ENCODE measurements at places on chromosomes 2 and 18.
A peak's percentile ranks its signal among the peaks of the same experiment; 100 is the strongest.

DNA sequence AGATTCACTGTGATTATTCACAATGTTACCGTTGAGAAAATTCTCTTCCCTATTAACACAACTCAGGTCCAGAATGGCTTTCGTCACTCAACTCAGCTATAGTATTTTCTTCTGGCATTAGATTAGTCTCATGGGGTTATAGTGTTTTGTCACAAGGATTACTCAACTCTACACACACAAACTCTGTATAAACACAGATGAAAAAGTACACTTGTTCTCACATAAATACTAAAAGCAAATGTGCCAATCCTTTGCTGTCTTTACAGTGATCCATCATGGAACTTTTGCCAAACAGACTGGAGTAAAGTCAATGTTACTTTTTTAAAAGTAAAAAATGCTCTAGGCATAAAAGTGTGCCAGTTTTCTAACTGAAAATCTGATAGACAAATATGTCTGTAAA lies 267.6 kb downstream of the RBM43 start:
- DNase-seq, result peak; percentile 1

DNA sequence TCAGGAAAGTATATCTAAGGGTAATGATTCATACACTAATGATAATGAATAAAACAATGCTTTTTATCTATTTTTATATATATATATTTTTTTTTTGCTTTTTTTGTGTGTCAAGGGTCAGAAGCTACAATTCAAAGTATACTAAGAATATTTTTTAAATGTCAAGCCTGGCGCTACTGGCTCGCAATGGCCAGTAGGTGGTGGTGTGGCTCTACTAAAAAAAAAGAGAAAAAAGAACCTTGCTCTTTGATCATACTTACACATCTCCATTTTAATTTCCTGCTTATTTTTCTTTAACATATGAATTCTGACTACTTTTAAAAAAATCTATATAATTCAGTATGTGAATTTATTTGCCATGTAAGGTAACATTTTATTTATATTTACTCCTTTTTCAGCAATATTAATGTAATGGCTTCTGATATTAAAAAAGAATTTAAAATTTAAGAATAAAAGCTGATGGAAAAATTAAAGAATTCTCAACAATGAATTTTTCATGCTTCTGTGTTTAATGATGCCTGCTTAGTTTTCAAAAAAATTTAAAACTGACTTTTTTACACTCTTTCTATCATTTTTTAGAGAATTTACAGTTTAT lies 232.9 kb downstream of the GULP1 start:
- DNase-seq, result peak; percentile 58

DNA sequence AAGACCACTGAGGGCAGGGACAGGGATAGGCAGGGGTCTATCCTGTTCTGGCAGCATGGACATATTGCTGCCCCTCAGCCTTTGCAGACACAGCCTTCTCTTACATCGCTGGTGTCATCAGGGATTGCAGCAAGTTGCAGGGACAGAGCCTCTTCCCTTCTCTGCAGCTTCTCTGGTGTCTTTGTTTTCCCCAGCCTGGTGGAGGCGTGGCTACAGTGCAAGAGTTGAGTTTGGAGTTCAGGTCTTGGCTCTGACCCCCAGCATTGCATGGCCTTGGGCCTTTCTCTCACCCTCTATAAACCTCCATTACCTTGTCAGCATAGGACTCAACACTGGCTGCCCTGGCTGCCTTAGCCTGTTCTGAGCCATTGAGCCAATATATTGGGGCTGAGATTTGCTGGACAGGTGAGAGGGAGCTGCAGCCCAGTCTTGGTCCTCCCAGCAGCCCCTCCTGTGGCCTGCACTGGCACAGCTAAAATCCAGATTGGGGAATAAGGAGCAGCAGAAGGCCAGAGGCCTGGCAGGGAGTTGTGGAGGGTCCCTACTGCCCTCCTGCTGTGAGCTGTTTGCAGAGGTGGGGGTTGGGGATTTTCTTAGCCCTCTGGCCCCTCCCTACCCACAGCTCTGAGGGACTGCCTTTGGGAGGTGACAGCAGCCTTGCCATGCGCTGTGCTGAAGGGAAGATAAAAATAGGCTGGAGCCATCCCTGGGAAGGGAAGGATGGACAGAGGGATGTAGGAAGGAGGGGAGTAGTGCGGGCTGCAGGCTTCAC lies 22.8 kb downstream of the EHD3 start:
- DNase-seq, result no peak

DNA sequence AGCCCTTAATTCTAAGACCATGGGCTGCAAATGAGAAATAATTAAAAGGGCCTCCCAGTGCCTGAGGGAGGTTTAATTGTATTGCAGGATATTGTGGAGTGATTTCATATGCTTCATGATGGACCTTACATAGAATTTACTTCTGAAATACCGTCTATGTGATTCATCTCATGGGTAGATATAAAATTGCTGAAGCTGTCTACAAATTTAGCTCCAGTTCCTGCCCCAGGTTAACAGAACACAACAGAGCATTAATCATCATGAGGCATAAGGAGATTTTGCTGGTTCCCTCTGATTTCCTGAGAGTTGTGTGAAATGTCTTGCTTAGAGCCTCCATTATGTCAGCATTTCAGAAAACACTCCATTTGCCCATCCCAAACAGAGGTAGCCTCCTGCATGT lies 770 bp downstream of the UPP2 start:
- DNase-seq, result no peak

DNA sequence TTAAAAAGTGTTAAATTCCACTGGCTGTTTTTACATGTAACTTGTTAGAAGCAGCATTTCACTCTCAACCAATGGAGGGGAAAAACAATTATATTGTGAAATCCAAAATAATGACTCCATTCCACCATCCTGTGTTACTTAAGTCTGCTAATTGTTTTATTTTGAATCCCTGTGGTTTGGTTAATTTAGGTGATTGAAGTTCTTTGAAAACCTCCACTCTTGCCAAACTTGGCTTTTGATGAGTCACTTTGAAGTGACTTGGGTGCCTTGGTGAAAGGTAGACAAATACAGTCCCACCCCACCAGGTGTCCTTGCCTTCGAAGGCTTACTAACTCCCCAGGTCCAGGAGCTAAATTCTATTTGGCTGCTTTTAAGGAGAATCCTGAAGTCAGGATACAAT lies 1303.8 kb upstream of the NRXN1 start:
- DNase-seq, result no peak

DNA sequence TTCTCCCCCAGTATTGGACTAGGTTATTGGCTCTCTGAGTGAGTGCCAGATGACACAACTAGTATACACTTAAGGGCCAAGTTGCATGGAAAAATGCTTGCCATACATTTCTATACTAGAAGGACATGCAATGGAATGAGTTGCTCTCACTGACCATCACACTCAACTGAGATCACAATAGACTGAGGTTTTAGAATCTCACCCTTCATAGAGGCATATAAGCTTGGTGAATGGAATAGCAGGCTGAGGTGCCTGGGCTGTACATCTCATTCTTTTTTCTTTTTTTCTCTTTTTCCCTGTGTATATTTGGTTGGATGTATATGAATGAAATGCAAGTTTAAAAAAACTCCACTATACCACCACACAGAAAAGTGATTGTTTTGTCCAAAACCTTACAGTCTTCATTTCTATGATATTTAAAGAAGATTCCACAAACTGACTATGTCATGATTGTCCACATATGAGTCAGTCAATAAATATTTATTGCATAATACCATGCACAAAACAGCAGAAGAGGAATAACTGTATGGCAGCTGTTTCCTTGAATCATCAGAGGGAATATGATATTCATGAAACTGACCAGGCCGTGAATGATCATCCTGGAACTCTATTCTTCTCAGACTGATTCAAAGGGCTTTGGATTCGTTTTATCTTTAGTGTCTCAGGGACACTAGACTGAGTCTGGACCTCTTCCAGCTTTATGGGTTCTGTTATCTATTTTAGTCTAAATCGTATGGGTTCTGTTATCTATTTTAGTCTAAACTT lies 122.6 kb upstream of the STK17B start:
- DNase-seq, result peak; percentile 68

- no peak for DNase-seq
Measured at GRCh38 chr2:147634826-147635225, 210.0 kb upstream of the ACVR2A start.

GRCh38 chr2:112995346-112995920 lies 9.8 kb upstream of the IL36A start:
- no peak for DNase-seq

GRCh38 chr2:190214426-190215194 lies 105.0 kb downstream of the HIBCH start:
- DNase-seq, result no peak

- DNase-seq, result no peak
Measured at GRCh38 chr18:52341103-52341432, 1.1 kb downstream of the DCC start.

- DNase-seq, result no peak
Measured at GRCh38 chr2:69549421-69549820, 94.1 kb downstream of the AAK1 start.

GRCh38 chr18:8162802-8163201 lies 446.4 kb upstream of the RAB12 start:
- no peak for DNase-seq

DNA sequence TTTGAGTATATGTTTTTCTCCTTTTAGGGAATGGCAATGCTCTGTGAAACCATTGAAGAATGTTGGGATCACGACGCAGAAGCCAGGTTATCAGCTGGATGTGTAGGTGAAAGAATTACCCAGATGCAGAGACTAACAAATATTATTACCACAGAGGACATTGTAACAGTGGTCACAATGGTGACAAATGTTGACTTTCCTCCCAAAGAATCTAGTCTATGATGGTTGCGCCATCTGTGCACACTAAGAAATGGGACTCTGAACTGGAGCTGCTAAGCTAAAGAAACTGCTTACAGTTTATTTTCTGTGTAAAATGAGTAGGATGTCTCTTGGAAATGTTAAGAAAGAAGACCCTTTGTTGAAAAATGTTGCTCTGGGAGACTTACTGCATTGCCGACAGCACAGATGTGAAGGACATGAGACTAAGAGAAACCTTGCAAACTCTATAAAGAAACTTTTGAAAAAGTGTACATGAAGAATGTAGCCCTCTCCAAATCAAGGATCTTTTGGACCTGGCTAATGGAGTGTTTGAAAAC lies 82.3 kb downstream of the ACVR2A start:
- no peak for DNase-seq

DNA sequence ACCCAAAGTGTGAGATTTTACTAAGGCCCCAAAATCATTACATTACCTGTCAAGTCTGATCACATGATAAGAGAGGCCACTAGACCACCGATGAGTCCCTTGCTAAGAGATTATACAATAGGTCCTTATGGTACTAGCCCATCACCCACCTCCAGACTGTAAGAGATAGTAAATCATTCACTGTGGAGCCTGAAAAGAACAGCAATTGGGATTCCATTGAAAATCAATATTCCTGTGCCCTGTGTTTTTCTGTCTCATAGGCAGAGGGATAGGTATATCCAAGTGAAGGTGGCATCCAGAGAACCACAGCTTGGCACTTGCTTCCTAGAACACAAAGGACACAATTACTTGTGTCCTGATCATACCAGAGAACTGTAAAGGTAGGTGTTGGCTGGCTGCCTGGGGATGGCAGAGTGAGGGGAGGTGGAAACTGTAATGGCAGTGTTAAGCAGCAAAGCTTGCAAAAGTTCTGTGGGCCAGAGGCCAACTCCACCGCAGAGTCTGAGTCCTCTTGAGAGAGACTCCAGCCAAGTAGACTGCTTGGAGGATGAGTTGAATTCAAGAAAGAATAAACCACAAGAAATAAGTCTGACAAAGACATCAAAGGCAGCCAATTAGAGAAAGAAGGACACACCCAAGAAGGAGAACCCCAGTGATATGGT lies 102.0 kb upstream of the PIEZO2 start:
- DNase-seq, result no peak

DNA sequence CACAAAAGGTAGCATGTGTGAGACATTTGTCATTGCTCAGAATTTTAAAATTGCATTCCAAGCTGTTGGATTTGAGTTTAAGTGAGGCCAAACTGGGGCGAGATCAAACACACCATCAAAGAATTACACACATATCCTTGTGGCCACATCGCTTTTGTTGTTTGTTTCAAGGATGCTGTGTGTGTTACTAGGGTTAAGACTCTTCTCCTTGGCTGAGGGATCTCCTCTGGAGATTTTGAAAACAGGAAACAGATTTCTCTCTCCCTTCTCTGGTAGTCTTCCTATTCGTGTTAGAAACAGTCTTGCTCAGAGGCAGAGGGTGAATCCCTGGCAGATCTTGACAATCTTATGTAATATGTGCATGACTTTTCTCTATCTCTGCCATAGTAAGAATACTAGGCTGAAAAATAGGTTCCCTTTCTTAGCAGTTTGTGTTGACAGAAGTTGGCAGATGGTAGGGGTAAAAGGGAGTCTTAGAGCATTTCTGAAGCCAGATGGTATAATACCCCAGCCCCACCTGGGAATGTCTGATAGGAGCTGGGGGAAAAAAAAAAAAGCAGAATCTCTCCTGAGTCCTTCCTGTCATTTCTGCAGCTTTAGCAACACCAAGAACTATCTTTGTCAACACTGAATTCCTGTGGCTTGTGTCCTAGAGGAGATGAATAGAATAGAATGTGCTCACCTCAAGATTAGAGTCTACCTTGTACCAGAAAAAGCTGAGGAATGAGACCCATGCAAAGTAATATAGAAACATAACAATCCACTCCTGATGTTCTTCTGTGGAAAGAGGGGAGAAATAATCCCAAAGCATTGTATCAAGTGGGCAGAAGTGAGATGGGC lies 101.8 kb downstream of the XRCC5 start:
- peak; percentile 66 for DNase-seq

GRCh38 chr18:50659091-50660003 lies 99.5 kb downstream of the MAPK4 start:
- DNase-seq, result no peak

DNA sequence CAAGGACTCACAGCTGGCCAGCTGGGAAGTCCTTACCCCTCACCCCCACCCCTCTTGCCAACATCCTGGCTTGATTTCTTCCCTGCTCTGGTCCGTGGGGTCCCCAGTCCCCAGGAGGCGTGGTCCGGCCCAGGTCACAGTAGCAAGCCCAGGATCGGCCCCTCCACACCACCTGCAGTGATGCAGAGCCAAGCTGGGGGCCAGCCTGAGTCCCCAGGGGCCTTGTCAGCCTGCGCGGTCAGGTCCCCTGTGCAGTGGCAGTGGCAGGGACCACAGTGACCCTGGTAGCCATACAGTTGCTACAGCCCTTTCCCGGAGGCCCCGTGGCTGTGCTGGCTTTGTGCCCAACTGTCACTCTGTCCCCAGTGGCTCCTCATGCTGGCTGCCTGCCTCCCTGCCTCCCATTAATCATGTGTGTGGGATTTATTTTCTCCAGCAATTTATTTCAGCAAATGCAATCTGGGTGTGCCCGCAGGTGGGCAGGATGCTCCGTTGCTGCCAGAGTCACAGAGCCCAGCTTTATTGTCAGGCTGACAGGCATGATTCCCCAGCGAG lies 8.8 kb upstream of the PRSS56 start:
- DNase-seq, result no peak

DNA sequence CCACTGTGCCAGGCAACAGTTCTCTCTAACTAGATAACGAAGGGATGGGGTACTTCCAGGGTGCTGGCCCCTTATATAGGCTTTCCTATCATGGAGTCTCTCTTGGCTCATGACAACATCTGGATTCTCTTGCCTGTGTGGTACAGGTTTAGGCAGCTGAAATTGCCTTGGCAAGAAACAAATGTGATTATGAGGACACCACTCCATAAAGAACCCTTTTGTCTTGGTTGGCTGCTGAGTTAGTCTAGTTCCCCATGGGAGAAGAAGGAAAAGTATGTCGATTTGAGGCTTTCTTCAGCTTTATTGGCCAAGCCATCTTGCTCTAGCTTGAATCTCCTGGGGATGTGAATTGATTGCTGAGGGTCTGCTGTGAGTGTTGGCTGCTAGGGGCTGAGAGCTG lies 76.3 kb upstream of the ZCCHC2 start:
- no peak for DNase-seq

- peak; percentile 63 for DNase-seq
Measured at GRCh38 chr2:61420991-61421544, 49.8 kb downstream of the USP34 start.

Data from suppressor macrophage (primary cell).